HL-60 (cell line): ENCODE measurements at places on chromosomes 2 and 18.

- DNase-seq: no peak
Observed at GRCh38 chr2:120761911-120762310, 26.2 kb downstream of the GLI2 start.

GRCh38 chr18:24270937-24271380 lies 126.7 kb downstream of the OSBPL1A start:
- DNase-seq: no peak

GRCh38 chr2:157336137-157337010 lies 10.8 kb upstream of the ERMN start:
- peak; percentile 25 for DNase-seq

DNA sequence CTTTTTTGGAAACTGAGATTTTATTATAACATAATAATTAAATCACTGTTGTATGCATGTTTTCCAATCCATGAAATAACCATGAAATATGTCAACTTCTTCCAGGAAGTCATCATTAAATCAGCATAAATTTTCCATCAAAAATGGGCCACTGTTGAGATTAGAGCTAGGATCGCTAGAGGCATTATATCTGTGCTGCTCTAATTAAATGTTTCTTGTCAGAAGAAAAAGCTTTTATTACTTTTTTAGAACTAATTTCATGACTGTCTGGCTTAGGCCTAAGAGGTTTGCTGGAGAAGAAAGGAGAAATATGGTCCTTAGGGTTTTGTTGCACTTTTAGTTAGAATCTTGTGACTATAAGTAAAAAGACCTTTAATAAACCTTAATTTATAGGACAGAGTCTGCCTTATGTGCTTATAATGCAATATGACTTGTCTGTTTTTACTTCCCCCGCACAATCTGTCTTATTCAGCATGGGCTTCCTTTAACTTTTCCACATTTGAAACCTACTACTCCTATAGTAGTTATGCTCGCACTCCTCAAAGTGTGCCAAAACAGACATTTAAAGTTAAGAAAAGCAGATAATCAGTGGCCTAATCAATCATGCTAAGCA lies 363.4 kb upstream of the GCFC2 start:
- no peak for DNase-seq

GRCh38 chr18:74714791-74715190 lies 117.1 kb downstream of the ZNF407 start:
- no peak for DNase-seq

DNA sequence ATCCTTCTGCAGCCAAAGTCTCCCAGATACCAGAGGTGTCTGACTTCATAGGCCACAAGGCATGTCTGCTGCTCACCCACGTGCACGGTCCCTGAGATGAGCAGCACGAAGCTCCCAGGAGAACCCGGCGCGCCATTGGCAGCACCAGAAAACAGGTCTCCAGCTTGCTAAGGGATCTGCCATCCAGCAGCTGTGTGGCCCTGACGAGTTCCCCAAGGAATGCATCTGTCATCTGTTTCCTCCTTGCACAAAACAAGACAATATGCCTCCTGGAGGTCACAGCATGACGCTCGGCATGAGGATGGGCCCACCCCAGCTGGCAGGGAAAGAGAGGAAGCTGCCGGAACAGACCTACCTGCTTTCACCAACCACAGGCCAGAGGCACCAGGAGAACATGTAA lies 29.2 kb downstream of the HS6ST1 start:
- no peak for DNase-seq
